T-helper 22 cell (primary cell): ENCODE measurements at places on chromosomes 11 and 22.

DNA sequence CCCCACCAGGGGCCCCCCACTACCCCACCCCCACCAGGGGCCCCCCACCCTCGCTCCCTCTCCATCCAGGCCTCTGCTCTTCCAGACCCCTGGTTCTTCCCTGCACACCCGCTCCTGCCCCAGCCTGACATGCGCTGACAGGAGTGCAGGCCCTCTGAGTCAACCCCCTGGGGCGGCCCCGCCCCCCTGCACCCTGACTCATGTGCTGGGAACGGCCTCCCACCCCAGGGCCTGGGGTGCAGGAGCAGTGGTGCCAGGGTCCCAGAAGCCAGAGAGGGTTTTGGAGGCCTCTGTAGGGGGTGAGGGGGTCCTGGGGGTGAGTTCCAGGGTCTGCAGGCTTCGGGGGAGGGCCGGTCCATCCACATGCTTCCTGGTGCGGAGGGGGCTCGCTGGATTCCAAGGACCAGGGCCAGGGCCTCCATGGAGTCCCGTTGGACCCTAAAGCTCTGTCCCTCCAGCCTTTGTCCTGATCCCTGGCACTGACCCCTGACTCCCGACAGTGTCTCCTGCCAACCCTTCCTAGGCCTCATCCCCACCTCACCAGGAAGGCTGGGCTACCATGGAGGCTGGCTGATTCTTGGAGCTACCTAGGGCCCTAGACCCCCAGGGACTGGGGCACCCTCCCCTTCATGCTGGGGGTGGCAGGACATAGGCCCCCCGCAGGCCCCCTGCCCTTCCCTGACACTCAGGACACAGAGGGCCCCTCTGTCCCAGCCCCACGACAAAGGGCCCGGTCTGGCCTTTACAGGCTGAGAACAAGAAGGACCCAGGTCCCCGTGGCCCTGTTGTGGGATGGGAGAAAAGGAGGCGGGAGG, 583 bp upstream of the PKP3 start:
- DNase-seq, result no peak

DNA sequence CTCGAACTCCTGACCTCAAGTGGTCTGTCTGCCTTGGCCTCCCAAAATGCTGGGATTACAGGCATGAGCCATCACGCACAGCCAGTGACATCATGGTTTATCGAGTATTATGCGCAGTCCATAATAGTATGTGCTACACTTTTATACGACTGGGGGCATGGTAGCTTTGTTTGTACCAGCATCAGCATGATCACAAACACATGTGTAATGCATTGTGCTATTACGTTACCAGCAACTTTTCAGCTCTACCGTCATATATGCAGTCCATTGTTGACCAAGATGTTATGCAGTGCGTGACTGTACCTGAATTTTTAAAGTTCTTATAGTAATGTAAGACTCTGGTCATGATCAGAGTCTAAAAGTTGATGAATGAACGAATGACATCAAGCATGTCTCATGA, 67.9 kb downstream of the ZC3H12C start:
- no peak for DNase-seq

GRCh38 chr11:9053316-9054035, 37.9 kb downstream of the SCUBE2 start:
- no peak for DNase-seq

DNA sequence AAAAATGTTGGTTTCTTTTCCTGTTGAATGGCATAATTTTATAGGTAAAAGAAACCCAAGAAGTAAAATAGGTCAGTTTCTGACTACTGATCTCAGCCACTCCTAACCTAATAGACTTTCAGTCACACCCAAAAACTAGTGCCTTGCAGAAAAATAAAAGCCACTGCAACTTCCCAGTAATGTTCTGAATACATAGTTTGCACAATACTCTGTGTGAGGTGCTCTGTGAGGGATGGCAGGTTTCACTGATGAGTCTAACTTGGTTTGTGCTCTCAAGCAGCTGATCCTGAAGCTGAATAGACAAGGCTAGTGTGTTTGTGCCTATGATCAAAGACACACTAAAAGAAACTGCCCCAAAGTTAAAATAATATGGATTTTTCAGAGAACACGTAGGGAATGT, 758.3 kb downstream of the NELL1 start:
- DNase-seq, result no peak

- DNase-seq, result no peak
Measured at GRCh38 chr11:71330996-71331395, 78.6 kb upstream of the SHANK2 start.

GRCh38 chr11:64144587-64145472, 21.1 kb downstream of the MACROD1 start:
- DNase-seq, result no peak

GRCh38 chr22:29530716-29531115, 22.8 kb downstream of the THOC5 start:
- DNase-seq, result no peak

GRCh38 chr11:12724301-12725054, 50.3 kb downstream of the TEAD1 start:
- DNase-seq, result no peak

DNA sequence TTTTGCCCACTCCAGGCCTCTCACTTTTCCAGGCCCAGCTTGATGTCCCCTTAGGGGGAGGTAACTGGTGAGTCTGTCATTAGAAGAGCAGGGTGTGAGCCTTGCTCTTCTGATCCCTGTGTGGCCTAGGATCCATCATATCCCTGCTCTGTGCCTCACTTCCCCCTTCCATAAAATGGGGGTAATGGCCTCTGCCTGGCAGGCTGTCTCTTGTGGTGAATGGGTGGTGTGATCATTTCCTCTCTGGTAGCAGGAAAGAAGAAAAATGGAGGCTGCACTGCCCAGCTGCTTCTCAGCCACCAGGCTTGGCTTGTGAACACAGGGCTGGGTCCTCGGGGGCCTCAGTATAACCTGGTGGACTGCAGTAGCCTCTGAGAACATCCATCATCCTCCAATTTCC, 5.6 kb downstream of the ARHGEF17 start:
- no peak for DNase-seq

- no peak for DNase-seq
Measured at GRCh38 chr11:113006896-113007445, 45.8 kb downstream of the NCAM1 start.

DNA sequence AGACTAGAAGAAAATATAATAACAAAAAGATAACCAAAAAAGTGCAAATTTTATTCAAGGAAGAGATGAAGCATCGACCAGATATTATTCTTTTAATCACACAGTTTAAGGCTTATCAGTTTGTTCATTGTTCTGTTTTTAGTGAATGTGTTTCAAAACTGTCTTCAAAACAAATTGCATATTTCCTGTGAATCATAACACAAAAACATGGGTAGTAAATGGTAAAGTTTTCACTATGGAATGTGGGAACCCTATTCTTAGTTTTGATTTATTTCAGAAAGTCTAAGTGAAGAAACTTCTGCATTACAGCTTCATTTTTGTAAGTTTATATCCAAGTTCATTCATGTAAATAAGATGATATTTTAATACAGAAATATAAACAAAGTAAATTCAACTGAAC, 207.6 kb upstream of the LUZP2 start:
- DNase-seq, result no peak

GRCh38 chr11:113179181-113179704, 135.1 kb upstream of the TTC12 start:
- DNase-seq, result no peak

DNA sequence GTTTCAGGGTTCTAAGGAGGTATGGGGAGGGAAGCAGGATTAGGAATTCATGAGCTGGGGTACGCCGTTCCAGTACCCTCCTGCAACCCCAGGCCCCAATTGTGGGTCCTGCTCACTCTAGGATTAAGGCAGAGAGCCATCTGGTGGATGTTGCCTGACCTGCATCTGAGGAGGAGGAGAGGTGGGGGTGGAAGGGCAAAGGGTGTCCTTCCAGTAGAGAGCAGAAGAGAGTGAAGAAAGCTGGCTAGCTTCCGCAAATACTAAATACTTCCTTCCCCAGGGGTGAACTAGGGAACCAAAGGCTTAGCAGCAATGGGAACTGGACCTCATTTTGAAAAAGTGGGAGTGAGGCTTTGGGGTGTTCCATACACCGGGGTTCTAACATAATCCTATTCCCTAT, 10.6 kb downstream of the LRRC51 start:
- DNase-seq, result peak; percentile 27

DNA sequence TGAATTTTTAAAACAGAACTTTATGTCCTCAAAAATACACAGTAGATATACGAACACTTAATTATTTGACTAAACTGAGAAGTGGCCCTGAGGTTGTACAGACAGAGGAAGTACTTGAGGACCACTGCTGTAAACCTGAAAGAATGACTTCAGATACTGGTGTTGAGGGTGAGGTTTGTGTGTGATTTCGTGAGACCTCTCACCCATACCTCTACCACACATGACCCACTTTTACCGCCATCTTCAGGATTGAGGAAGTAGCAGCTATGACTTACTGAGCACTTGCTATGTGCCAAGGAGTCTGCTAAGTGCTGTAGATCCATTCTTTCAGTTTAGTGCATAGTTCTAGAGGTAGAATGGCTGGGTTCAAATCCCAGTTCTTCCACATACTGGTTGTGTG, 21.9 kb downstream of the MMP13 start:
- DNase-seq, result no peak

- no peak for DNase-seq
Measured at GRCh38 chr11:16793511-16793910, 55.1 kb downstream of the C11orf58 start.

DNA sequence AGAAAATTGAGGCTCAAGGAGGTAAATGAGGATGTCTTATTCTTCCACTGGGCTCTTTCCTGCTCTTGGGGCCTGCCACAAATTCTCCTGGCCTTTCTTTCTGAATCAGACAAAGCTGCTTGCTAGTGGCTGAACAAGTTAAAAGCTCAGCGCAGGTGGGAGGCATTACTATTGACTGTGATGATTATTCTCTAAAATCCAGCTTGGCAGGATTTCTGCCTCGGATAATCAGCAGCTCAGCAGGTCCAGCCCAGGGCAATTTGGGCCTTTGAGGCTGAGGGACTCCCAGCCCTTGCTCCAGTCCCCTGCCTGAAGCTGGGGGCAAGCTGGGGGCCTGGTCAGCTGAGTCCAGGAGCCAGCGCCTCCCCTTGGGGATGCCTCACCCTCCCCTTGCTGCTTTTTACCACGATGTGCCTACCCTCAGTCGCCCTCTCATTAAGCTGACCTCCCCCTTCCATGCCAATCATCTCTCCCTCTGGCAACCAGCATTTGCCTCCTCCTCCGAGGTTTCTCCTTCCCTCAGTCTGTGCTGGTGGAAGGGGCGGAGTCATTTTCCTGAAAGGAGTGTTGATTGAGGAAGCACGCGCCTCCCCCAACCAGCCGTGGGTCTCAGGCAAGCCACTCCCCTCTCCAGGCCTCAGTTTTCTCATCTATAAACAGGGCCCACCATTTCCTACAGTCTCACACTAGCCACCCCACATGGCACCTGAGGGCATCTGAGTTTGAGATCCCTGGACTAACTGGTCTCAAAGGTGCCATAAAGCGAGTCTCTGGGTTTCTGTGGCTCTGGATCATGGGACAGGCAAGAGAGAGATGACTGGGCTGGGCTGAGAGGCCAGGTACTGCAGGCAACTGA, 60.6 kb upstream of the PRDM11 start:
- DNase-seq, result no peak

GRCh38 chr11:16239141-16240105, 116.9 kb downstream of the SOX6 start:
- DNase-seq, result no peak

- DNase-seq, result no peak
Measured at GRCh38 chr11:2460540-2461252, 15.9 kb downstream of the KCNQ1 start.

DNA sequence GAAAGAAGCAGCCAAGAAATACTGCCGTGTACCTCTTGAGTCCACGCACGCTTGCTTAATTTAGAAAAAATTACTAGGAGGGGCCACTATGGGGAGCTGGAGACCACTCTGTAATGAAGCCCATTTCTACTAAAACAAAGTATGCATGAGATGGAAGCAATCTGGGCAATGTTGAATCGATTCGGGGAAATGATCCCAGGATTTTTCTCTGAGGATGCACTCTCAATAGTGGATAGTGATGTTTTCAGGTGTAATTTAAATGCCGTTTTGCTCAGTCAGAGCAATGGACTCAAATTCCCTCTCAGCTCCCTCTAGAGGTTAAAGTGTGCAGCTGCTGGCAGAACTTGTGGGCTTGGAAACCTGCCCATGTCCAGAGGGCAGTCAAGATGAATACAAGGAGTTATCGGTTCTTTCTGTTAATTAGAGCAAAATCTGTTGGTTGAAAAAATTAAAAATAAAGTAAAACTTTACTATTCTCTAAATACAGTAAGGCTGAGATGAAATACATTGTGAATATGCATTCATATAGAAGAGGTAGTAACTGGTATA, 64.1 kb downstream of the ME3 start:
- no peak for DNase-seq

DNA sequence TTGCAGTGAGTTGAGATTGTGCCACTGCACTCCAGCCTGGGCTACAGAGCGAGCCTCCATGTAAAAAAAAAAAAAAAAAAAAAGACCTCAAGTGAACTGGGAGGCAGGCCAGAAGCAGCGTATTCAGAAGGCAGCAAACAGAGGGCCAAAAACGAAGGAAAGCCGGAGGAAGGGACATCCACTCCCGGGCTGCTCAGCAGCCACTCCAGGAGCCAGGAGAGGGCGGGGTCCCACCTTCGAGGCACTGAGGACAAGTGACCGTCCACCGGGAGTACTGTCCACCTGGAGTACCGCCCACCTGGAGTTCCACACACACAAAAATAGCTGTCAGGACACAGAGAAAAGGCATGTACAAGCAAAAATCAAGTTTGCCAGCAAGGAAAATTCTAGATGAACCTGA, 5.5 kb downstream of the TOLLIP start:
- DNase-seq, result no peak

DNA sequence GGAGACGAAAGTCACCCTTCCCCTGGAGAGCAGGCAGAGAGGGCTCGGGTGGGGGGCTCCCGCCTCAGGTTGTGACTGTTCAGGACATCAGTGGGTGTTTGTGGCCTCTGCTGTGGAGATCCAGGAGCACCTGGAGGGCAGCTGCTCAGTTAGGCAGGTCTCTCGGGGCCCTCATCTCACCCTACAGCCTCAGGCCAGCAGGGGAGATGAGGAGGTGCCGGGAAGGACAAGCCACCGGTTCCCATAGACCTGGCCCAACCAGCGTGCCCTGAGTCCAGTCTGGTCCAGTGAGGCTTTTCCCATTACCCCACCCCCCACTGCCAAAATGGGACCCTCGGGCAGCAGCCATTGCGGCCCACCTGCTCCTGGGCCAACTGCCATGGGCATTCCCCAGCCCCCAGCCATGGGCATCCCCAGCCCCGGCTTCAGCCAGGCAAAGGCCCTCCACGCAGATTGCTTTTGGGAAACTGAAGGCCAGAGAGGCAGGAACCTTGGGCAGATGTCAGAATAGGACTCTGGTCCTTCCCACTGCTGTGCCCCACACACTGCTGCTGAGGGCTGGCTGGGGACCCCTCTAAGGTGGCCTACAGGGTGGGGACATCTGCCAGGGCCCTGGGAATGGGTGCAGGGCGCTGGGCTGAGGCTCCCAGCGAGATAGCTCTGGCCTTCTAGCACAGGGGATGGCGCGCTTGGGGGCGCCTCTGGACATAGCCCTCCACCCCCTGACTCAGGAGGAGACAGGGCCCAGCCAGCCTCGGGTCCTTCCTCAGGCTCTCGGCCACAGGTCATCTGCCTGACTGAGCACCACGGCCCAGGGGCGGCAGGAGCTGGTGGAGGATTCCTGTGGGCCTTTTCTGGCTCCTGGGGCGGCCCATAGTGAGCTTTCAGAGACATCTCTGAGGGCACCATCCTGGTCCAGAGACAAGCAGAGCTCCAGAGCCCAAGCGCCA, 4.8 kb downstream of the PIM3 start:
- no peak for DNase-seq
